ENCODE measurements at places on chromosomes 16 and 17.

DNA sequence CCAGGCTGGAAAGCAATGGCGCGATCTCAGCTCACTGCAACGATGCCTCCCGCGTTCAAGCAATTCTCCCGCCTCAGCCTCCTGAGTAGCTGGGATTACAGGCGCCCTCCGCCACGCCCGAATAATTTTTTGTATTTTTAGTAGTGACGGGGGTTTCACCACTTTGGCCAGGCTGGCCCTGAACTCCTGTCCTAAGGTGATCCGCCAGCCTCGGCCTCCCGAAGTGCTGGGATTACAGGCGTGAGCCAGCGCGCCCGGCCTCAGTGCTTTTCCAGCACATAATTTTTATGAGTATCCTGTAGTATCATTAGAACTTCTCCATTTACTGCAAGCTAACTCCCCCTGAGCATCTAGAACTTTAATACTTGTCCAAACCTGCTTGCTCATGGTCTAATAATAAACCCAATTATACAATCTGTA lies 1.8 kb downstream of the UBE2G1 start:
- DNase-seq, result no peak

DNA sequence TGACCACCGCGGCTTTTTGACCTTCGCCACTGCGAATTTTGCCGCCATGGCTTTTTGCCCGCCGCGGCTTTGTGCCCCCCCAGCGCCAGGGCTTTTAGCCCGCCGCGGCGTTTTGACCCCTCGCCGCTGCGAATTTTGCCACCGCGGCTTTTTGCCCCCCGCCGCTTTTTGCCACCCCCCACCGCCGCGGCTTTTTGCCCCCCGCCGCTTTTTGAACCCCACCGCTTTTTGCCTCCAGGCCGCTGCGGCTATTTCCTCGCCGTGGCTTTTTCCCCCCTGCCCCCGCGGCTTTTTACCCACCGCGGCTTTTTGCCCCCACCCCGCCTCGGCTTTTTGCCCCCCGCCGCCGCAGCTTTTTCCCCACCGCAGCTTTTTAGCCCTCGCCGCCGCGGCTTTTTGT lies 134.8 kb upstream of the TP53TG3C start:
- DNase-seq, result no peak

DNA sequence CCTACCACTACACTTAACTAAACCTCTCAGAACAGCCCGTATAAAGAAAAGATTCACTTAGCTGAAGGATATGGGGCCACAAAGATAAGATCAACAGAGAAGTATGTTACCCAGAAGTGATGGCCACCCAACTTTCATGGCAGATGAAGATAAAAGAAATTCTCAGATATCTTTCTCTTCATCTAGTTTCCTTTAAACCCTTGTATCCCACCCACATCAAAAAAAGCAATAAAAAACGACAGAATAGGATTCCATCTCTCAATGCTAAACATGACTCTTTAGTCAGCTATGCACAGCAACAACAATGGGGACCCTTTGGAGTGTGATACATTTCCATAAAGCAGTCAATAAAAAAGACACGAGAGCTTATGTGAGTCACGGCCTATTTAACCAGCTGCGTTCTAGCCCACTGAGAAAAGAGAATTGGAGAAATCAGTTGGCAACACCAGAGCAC lies 86.6 kb downstream of the SNX11 start:
- no peak for DNase-seq

GRCh38 chr16:56198006-56198754 lies 6.9 kb downstream of the GNAO1 start:
- no peak for DNase-seq

DNA sequence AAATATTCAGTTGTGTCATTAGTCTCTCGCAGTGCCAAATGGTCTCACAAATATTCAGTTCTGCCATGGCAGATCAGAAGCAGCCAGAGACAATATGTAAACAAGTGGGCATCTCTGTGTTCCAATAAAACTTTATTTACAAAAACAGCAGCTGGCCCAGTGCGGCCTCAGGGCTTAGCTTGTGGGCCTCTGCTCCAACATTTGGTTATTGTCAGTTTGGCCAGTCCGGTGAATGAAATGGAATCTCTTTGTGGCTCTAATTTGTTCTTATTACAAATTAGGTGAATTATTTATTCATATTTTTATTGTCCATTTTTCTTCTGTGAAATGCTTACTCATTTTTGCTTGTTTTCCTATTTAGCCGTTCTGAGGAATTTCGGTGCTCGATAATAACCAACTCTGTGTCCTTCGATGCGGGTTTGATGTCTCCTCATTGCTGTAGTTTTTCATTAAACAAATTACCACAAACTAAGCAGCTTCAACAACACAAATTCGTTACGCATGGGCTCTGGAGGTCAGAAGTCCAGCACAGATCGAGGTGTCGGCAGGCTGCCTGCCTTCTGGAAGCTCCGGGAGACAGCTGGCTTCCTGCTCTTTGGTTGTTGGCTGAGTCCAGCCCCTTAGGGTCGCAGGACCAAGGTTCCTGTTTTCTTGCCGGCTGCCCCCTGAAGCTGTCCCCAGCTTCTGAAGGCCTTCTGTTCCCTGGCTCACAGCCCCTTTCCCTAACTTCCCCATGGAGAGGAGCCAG lies 4.1 kb upstream of the SLC38A10 start:
- DNase-seq, result no peak

GRCh38 chr17:81022344-81022676 lies 12.6 kb upstream of the BAIAP2 start:
- DNase-seq, result no peak

DNA sequence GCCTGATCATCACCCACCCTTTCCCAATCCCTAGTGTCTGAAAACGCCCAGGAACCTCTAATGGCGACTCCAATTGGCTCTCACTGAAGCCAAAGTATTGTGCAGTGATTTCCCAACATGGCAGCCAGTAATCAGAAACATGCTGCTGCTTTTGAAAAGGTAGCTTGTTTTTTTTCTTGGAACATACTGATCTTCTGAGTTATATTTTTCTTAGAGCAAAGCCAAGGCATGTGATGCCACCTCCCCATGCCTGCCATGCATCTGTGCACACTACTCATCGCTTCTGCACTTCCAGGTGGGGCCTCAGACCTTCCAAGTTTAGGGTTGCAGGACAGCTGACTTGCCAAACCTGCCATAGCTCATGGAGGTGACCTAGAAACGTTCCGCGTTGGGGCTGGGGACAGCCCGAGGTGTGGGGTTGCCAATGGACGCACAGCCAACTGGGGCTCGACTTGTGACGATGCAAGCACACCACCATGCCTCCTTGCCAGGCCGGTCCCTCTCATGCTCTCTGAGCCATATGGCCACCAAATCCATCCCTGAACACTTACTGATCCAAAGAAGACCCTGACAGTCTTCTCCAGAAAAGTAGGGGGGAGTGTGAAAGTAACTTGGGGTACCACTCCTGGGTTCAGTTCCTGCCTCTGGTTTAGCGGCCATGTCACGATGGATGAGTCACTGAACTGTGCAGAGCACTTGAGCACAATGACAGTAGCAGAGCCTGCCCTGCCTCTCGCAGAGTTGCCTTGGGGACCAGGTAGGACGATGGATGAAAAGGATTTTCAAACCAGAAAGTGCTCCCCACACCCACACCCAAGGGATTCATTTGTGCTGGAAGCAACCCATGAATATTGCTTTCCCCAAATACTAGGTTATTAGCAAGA lies 155.7 kb downstream of the CCDC182 start:
- DNase-seq, result no peak

- no peak for DNase-seq
Observed at GRCh38 chr17:51479303-51479702, 219.0 kb downstream of the UTP18 start.

DNA sequence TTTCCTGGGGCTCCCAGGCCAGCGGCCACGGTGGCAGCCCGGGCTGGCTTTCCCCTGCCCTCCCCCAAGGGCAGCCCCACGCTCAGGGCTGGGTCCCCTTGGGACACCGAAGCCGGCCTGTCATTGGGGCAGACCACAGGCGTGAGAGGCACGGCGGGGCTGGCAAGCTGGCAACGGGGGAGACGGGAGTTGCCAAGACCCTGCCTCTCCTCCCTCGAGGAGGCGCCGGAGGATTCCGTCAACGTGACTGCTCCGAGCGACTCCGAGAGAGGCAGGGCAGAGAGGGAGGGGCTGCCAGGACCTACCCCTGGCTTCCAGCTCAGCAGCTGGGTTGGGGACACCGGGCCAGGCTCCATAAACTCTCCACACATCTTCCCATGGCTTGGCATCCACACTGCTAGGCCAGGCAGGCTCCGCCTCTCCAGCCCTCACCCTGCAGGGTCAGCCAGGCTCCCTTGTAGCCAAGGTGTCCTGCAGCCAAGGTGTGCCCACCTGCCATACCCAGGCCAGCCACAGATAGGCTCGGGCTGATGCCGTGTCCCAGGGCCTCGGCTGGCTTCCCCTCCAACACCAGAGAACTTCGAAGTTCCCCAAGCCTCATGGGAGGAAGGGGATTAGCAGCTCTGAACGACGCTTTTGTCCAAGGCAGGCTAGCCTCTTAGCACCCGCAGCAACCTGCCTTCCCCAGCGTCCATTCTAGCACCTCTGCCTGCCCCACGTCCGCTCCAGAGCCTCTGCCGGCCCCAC lies 25.5 kb downstream of the TIMM22 start:
- DNase-seq, result no peak

DNA sequence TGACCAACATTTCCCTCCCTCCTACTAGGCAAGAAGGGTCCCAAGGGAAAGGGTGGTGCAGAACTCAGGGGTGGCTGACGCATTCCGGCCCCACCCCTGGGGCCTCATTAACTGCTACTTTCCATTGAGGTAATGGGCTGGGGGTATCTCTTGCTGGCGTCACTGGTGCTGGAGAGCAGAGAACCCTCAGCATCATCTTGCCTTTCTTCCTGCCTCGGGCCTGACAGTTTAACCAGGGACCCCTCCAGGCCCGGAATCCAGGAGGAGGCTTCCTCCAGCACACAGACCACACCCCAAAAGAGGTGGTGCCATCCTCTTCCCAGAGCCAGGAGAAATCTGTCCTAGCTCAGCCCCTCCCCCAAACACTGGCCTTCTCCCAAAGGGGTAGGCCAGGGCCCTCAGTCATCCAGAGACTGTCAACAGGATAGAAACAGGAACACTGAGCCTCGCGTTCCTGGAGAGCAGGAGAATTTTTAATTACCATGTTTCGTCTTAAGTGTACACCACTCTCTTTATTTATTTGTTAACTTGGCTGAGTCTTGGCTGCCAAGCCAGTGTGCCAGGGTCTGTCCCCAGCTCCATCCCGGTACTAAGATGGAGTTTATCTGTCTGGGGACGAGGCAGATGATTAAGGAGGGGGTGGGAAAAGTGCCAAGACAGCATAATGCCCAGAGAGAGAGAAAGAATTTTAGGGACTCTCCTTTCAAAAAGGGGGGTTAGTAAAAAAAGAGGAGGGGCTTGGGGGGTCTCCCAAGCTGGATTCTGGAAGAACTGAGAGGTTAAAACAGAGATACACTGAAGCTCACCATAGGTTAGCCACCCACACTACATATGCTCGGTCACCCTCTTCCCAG lies 5.1 kb downstream of the ETV4 start:
- DNase-seq, result no peak

- DNase-seq, result no peak
Observed at GRCh38 chr16:85520853-85521521, 92.1 kb upstream of the GSE1 start.

DNA sequence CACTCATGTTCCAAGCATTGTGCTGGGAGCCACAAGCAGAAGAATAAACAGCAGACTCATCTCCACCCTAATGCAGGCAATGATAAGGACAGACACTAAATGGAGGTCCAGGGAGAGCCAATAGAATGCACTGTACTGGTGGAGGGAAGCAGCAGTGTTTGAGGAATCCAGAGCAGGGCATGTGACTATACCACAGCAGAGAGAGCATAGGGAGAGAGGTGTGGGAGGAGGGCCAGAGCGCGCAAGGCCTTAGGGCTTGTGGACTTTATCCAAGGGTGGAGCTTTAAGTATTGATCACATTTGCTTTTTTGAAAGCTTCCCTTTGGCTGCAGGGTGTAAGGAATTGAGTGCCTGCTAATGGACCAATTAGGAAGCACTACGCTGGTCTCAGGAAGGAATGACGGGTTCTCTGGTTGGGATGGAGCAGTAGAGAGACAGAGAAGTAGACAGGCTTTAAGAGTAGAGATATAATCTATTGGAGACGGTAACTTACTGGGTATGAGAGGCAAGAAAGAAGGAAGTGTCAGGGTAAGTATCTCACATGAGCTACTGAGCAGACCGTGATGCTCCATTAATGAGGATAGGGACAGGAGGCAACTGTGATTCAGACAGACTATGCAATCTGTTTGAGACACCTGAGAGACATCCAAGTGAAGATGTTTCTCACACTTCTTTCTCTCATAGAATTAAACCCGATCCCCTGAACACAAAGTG lies 82.2 kb downstream of the MYO1D start:
- DNase-seq, result no peak

DNA sequence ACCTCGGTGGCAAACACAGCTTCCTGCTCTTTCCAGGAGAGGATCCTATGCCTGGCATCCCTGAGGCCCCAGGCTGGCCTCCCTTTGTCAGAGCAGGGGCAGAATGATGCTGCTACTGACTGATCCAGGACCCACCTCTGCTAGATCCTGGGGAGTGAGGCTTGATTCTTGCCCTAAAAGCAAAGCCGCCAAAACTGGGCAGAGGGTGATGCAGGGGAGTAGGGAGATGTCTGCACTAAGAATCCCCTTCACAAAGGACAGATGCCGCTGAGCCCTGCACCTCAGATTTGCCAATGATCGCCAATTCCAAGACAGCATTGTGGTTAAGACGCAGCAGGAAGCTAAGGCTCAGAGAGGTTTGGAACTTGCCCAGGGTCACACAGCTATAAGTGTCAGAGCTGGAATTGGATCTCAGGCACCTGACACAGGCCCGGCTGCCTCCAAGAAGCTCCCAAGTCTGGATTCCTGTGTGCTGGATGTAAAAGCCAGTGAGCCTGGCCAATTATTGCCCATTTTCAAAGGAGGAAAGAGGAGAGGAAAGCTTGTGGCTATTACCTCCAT lies 60.7 kb upstream of the TNRC6C start:
- DNase-seq, result no peak

DNA sequence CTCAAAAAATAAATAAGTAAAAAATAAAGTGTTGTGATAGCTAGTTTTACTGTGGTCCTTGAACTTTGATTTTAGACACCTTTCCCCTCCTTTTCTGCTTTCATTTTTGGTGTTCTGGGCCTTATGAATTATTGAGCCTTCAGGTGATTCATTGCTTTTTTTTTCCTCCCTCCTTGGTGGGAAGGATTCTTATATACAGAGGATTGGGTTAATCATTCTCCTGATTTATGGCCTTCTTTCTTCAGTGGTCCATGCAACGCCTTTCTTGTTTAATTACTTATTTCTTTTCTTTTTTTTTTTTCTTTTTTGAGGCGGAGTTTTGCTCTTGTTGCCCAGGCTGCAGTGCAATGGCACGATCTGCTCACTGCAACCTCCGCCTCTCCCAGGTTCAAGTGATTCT lies 8.0 kb upstream of the MYL4 start:
- no peak for DNase-seq

GRCh38 chr16:85225257-85225656 lies 113.0 kb upstream of the CIBAR2 start:
- no peak for DNase-seq

- DNase-seq, result no peak
Observed at GRCh38 chr17:69046121-69046807, 14.5 kb downstream of the ABCA9 start.

Data from activated CD4-positive, alpha-beta T cell treated with anti-CD3 and anti-CD28 coated beads, Interleukin-2, amount 50 U/mL, for 48 hours (primary cell).